AG04450 (cell line): ENCODE measurements at places on chromosomes 2 and 18.

DNA sequence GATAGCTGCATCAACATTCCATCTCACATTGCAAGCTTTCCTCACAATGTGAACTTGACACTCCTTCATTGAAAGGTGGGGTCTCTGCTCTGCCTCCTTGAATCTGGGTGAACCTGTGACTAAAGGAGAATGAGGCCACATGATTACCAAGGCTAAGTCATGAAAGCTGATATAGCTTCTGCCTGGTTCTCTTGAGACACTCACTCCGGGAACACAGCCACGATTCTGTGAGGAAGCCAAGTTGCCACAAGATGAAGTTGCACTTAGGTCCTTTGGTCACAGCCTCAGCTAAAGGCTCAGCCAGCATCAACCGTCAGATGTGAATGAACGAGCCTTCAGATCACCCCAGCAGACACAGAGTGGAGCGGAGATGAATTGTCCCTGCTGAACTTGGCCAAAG, 94.7 kb upstream of the FAM136A start:
- no peak for DNase-seq

GRCh38 chr2:129301431-129301913, 678.0 kb upstream of the RAB6C start:
- no peak for DNase-seq

DNA sequence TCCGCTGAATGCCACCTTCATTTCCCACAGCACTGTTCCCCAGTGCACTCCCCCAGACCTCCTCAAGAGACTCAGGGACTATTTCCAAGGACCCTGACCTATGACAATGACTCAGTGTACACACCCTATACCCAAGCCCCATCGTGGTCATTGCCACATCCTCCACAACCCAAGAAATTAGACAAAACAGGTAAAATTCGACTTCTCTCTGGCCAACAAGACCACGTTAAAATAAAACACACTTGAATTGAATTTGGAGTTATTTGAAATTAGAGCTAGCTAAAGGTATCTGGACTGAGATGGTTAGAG, 126.4 kb upstream of the NCK2 start:
- DNase-seq, result no peak

- no peak for DNase-seq
These were observed 136.7 kb upstream of the NCK2 start for GRCh38 chr2:105607920-105608504.

DNA sequence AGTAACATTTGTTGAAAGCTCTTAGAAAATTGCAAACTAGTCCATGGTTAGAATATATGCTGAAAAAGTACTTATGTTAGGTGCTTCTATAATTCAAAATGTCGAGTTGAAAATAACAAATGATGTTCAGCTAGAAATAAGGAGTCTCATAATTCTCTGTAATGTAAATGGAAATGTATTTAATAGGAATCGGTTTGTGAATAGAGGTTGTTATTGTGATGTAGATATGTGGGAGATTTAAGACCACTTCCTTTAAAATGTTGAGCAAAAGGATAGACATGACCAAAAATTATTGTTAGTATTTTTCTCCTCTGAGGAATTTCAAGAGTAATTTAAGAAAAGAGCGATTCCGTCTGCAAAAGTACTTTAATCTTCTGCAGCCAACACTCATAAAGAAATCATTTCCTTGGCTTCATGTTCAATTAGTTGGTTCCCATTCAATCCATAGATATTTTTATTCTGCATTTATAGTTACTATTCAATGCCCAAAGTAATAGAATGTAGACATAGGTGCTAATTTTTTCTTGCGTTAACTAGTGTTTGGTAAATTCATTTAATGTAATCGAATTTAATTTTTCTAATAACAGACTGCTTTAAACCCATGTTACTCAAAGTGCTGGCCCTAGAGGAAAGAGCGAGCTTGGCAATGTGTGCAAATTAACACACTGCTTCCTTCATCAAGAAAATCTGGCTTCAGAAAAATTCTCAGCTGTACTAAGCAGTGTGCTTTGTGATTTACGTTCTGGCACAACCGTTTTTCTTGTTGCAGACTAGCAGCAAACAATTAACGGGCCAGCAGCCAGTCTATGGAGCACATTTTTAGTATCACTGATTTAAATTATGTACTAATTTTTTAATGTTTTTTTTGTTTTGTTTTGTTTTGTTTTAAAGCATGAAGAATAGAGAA, 32.2 kb downstream of the FN1 start:
- DNase-seq, result no peak

DNA sequence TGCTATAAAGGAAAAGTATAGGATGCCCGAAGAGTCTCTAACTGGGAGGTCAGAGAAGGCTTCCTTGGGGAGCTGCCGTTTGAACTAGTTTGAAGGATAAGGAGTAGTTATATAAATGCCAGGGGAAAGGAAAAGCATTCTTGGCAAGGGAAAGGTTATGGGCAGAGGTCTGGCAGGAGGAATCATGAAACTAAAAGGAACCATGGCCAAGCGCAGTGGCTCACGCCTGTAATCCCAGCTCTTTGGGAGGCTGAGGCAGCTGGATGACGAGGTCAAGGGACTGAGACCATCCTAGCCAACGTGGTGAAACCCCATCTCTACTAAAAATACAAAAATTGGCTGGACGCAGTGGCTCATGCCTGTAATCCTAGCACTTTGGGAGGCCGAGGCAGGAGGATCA, 100.6 kb upstream of the MSH2 start:
- DNase-seq, result no peak

GRCh38 chr2:9750224-9751215, 92.8 kb upstream of the TAF1B start:
- no peak for DNase-seq

DNA sequence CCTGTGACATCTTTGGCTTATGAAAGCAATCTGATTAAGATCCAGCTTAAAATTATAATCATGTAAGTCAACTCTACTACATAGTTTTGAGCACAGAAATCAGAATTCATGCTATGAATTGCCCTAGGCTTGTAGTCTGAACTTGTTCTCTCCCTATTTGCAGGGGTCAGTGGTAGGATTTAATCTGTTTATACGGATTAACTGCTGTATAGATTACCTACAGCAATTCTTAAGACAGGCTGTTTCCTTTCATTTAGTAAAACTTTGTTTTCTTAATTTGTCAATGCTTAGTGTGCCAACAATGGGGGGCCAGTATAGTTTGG, 287.9 kb downstream of the PDE11A start:
- DNase-seq, result no peak

GRCh38 chr2:214265991-214266489, 144.8 kb upstream of the VWC2L start:
- no peak for DNase-seq
